ENCODE measurements at places on chromosomes 7 and 10.

DNA sequence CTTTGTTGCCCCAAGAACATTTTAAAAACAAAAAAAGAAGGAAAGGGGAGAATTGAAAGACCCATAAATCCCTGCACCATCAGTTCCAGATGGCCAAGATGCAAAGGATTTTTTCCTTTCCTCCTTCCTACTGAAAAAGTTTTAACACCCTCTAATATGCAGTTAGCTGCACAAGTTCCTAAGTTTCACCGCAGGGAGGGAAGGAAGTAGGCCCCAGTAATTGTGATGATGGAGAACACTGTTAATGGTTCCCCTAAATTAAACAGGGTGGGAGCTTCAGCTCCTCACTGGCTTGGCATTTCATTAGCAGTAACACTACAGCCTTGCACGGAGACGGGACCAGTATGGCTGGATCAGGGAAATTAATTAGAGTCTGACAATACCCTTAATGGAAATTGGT lies 63.7 kb upstream of the PPIF start:
- peak overlapping the region; percentile 98 for H3K27ac ChIP-seq
- no peak for DNase-seq
- no peaks in the 10 kb centered on the region for H3K27me3 ChIP-seq

DNA sequence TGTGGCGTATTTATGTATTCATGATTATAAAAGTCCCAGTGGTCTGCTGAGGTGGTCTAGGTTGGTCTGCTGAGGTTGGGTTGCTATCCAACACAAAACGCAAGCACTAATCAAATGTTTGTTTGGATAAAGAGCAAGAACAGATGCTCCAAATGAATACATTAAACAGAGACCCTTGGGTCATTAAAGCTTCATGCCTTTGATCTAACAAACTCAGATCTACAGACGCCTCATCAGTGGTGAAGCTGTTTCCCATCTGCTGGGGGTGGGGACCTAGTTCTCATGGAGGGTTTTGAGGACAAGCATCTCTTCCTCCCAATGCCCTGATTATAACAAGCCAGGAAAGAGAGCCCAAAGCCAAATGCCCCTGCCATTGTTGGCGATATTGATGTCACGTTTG lies 786.7 kb downstream of the NRG3 start:
- no peaks in the 10 kb centered on the region for H3K4me1 ChIP-seq
- H3K36me3 ChIP-seq: no peaks in the 10 kb centered on the region

GRCh38 chr7:105916603-105917002 lies 40.2 kb upstream of the ATXN7L1 start:
- H3K27me3 ChIP-seq: no peaks in the 10 kb centered on the region
- no peak overlapping the region for H3K27ac ChIP-seq
- no peak for DNase-seq
- peaks cover 12% of the 10 kb centered on the region for H3K4me1 ChIP-seq

GRCh38 chr7:47516985-47517600 lies 64.8 kb downstream of the TNS3 start:
- no peak overlapping the region for H3K27ac ChIP-seq
- no peak for DNase-seq
- no peaks in the 10 kb centered on the region for H3K36me3 ChIP-seq
- no peak overlapping the region for H3K4me3 ChIP-seq
- H3K4me1 ChIP-seq: no peaks in the 10 kb centered on the region

DNA sequence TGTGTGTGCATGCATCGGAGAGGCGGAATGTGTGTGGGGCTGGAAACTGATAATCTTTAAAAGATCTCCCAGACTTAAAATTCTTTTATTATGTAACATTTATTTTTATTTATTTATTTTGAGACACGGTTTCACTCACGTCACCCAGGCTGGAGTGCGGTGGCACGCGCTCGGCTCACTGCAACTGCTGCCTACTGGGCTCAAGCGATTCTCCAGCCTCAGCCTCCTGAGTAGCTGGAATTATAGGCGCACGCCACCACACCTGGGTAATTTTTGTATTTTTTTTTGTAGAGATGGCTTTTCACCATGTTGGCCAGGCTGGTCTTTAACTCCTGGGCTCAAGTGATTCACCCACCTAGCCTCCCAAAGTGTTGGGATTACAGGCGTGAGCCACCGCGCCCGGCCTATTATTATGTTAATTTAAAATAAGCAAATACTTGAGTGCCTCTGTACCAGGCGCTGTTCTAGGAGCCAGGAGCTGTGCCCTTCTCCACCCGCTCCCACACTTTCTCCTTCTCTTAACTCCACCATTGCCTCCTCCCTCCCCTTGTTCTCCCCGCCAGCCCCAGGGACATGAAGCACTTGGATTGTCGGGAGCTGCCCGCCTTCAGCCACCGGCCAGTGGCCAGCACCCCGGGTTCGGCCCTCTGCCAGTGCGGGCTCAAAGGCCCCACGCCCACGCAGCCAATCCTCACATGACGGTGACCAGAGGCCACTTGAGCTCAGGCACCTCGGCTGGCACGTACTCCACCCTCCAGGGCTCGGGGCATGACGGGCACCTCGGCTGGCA lies 163.6 kb downstream of the DNAJB6 start:
- peaks cover 25% of the 10 kb centered on the region for H3K4me1 ChIP-seq
- no peak overlapping the region for H3K4me3 ChIP-seq
- no peak overlapping the region for H3K27ac ChIP-seq
- peaks cover 7% of the 10 kb centered on the region for H3K36me3 ChIP-seq
- no peaks in the 10 kb centered on the region for H3K27me3 ChIP-seq

DNA sequence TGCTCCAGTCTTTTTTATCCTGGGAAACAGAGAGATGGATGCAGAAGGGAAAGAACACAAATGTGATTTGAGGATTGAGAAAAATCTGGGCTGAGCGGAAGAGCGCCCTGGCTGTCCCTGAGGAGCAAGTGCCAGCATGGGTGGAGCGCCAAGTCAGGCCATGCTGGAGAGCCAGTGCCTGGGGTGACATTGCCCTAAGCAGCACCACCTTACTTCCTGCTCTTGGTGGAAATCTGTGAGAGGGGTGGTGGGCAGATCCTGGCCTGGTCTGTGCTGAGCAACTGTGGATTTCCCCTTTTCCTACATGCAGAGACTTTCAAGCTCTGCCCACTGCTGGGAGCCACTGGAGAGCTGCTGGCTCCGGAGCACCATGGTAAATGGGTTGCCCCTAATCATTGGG lies 36.9 kb downstream of the DDIT4 start:
- H3K4me1 ChIP-seq: peaks cover 38% of the 10 kb centered on the region
- H3K27ac ChIP-seq: no peak overlapping the region
- no peak for DNase-seq
- no peaks in the 10 kb centered on the region for H3K27me3 ChIP-seq
- peaks cover 5% of the 10 kb centered on the region for H3K36me3 ChIP-seq

GRCh38 chr10:131003455-131003854 lies 308.1 kb downstream of the TCERG1L start:
- no peaks in the 10 kb centered on the region for H3K4me1 ChIP-seq
- H3K27me3 ChIP-seq: no peaks in the 10 kb centered on the region
- no peak overlapping the region for H3K27ac ChIP-seq
- H3K4me3 ChIP-seq: no peak overlapping the region
- no peak for DNase-seq
- H3K36me3 ChIP-seq: no peaks in the 10 kb centered on the region

GRCh38 chr10:24790599-24790998 lies 66.9 kb upstream of the ARHGAP21 start:
- DNase-seq: no peak
- no peak overlapping the region for H3K27ac ChIP-seq
- no peak overlapping the region for H3K4me3 ChIP-seq
- no peaks in the 10 kb centered on the region for H3K36me3 ChIP-seq
- H3K27me3 ChIP-seq: no peaks in the 10 kb centered on the region

DNA sequence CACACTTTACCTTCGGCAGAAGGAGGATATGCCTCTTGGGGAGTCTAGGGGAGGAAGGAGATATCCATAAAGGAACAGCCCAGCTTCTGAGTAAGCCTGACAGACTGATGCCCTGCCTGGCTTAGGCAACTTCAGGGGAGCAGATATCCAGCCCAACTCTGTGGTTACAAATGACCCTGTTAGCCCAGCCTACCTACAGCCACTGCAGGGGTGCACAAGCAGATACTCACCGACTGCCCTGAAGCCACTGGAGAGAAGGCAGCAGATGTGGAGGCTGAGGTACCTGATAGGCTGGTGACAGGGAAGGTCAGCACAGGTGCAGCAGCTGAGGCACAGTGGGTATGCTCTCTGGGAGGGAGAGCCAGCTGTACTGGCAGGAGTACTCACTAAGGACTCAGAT lies 770.2 kb downstream of the GRID1 start:
- H3K27ac ChIP-seq: no peak overlapping the region
- DNase-seq: no peak
- H3K36me3 ChIP-seq: no peaks in the 10 kb centered on the region
- H3K4me3 ChIP-seq: no peak overlapping the region

GRCh38 chr7:9022456-9022855 lies 589.0 kb downstream of the NXPH1 start:
- no peak overlapping the region for H3K4me3 ChIP-seq
- H3K27ac ChIP-seq: no peak overlapping the region
- H3K4me1 ChIP-seq: no peaks in the 10 kb centered on the region
- H3K36me3 ChIP-seq: no peaks in the 10 kb centered on the region

- peaks cover 57% of the 10 kb centered on the region for H3K27me3 ChIP-seq
- H3K4me3 ChIP-seq: no peak overlapping the region
- H3K4me1 ChIP-seq: no peaks in the 10 kb centered on the region
- H3K36me3 ChIP-seq: no peaks in the 10 kb centered on the region
Measured at GRCh38 chr7:107995184-107996071, 7.5 kb downstream of the LAMB1 start.

DNA sequence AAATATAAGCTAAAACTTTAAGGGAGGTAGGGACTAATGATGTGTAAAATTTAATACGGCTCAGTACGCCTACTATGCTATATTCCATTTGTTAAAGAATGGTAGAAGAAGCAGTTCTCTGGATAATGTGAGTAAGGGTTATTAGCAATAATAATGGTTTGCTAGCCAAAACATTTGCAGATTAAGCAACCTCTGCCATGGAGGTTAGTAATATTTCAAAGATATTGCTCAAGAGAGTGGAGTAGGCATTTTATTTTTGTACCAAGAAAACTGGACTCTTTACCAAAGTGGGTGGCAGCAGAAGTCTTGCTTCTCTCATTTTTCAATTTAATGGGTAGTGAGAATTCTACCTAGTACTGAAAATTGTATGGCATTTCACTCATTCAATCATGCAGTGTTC lies 158.9 kb upstream of the TMEM106B start:
- DNase-seq: no peak
- no peak overlapping the region for H3K4me3 ChIP-seq
- H3K27ac ChIP-seq: no peak overlapping the region
- no peaks in the 10 kb centered on the region for H3K4me1 ChIP-seq

- no peak for DNase-seq
- no peak overlapping the region for H3K4me3 ChIP-seq
- H3K27me3 ChIP-seq: no peaks in the 10 kb centered on the region
- no peaks in the 10 kb centered on the region for H3K36me3 ChIP-seq
Measured at GRCh38 chr10:126647116-126647515, 23.4 kb downstream of the C10orf90 start.

DNA sequence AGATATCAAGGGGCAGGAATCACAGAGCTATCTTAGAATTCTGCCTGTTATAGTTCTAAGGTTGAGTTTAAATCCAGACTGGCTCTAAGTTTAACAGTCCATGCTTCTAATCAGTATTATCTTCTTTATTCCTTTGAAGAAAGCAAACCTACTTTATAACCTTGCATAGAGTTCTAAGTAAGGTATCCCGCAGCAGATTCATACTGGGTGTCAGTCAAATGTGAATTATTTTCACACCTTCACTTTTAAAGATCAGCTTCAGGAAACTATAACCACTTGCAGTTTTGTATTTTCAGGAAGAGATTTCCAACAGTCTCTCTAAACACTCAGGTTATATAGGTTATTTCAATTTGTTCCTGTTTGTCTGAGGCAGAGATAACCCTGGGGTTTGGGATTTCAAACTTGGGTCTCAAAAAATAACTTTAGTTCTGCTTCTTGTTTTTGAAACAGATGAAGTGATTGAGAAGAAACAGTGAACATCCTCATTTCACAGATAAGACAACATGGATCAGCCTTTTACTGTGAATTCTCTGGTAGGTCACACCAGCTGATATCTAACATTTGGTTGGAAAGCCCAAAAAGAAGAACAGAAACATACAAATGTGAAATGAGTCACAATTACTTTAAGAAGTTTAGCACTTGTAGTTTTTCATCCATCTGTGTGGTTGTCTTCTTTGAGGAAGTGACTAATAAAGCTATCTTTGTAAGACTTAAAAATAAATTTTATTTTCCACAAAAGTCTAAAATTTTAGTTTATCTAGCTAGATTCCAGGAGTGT lies 21.4 kb downstream of the STAMBPL1 start:
- no peak for DNase-seq
- H3K4me3 ChIP-seq: no peak overlapping the region
- H3K27me3 ChIP-seq: no peaks in the 10 kb centered on the region
- peaks cover 45% of the 10 kb centered on the region for H3K4me1 ChIP-seq
- H3K27ac ChIP-seq: peak overlapping the region; percentile 22

DNA sequence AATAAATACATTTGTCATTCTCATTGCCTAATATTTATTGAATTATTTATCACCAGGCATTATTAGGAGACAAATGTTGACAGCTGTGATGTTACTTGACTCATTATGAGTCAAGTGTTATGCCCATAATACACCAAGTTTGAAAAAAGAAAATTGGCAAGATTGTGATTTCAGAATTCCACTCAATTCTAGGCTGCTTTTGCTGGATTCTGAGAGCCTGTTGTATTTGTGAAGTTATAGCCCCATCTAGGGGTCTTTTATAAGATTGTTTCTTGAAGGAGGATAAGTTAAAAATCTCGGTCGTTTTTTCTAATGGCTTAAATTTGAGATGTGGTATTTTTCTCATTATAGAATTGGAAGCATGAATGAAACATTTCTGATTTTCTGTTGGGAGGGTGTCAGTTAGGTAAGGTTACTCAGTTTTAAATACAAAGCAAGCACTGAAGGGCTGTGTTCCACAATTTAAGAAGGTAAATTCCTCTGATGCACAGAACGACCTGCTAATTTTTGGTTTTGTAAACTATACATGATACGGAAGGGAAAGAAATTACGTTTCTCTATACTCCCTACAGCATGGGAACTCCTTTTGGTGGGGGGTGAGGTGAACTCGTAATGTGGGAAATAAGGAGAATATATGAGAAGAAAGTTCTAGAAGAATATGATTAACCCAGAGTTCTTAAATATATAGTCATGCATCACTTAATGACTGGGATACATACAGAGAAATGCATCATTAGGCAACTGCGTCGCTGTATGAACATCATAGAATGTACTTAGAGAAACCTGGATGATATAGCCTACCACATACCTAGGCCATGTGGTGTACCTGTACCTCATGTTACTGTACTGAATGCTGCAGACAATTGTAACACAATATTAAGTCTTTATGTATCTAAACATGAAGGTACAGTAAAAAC lies 2.6 kb downstream of the STK31 start:
- H3K27me3 ChIP-seq: no peaks in the 10 kb centered on the region
- peaks cover 4% of the 10 kb centered on the region for H3K4me1 ChIP-seq
- H3K4me3 ChIP-seq: no peak overlapping the region
